NCI-H2081 treated with DMSO at 0.1 percent for 48 hours (cell line): ENCODE measurements at places on chromosomes 1 and 21.
A peak's percentile ranks its signal among the peaks of the same experiment; 100 is the strongest.

DNA sequence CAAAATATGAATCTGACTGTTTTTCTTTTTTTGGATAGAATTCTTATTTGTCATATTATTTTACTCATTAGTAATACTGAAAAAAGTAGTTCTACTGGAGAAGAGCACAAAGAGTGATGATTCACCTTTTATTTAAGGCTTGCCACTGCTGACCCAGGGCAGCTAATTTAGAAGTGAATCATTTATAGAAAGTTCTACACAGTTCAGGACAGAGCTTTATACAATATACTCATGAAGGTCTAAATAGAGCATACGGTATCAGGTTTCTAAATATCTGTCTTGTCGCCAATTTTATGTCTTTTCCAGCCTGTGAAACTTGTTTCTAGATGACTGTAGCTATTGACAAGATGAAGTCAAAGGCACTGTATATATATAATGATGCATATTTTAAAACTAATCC, 25.0 kb downstream of the GIPC2 start:
- DNase-seq: no peak

DNA sequence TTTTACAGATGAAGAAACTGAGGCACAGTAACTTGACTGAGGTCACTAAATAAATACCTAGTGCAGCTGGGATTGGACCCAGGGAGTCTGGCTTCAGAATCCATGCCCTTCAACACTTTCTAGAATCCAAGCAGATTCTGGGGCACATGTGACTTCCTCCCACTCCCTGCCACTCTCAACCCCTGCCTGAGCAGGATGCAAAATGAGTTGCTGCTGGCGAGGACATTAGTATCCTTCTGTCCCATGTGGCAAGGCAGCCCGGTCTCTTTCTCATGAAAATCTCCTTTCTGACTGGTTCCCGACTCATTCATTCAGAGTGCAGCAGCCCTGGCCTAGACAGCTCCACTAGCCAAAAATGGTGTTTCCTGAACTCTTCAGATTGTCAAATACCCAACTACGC, 28.4 kb downstream of the TNNT2 start:
- DNase-seq: no peak

DNA sequence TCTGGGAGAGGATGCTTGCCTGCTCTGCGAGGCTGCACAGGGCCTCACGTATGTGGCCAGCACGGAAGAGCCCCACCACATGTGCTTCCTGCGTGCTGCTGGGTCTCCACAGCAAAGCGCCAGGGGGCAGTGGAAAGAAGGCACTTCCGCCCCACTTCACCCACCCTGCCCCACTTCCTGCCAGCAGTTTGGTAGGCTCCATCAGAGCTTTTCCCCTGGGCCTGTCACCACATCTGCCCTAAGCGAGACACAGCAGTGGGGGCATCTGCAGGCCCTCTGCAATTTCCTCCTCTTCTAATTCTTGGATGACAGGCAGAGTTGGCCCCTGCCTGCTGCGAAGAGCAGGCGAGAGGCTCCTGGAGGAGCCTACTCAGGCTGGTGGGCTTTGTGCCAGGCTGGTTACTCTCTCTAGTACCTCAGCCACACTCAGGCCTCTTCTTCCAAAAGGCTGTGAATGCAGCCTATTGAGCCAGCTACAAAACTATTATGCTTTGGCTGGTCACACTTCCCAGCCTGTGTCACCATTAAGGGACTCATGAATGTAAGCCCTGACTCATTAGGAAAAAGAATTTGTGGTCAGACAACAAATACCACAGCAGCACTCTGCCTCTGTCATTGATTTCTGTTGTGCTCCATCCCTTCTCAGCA, 25.0 kb downstream of the CD244 start:
- DNase-seq: no peak

GRCh38 chr1:15110128-15110866, 43.2 kb upstream of the TMEM51 start:
- no peak for DNase-seq

GRCh38 chr1:155061381-155062150, 2.0 kb upstream of the EFNA4 start:
- DNase-seq: peak; percentile 48

DNA sequence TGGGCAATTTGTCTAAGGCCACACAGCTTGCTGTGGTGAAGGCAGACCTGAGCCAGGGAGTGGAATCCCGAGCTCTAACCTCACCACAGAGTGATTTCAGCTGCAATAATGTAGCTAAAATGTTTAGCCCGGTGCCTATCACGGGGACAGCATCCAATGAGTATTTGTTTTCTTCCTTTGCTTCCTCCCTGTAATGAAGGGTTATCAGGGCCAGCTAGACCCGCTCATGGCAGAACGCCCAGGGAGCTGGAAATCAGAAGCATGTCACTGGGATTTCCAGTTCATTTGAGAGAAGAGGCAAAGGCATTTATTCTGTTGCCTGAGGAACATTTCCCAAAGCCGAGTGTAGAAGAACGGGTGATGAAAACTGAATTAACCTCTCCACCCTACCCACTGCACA, 183.1 kb downstream of the ZSCAN20 start:
- DNase-seq: peak; percentile 64

- no peak for DNase-seq
Observed at GRCh38 chr1:178020968-178021640, 51.2 kb upstream of the SEC16B start.

DNA sequence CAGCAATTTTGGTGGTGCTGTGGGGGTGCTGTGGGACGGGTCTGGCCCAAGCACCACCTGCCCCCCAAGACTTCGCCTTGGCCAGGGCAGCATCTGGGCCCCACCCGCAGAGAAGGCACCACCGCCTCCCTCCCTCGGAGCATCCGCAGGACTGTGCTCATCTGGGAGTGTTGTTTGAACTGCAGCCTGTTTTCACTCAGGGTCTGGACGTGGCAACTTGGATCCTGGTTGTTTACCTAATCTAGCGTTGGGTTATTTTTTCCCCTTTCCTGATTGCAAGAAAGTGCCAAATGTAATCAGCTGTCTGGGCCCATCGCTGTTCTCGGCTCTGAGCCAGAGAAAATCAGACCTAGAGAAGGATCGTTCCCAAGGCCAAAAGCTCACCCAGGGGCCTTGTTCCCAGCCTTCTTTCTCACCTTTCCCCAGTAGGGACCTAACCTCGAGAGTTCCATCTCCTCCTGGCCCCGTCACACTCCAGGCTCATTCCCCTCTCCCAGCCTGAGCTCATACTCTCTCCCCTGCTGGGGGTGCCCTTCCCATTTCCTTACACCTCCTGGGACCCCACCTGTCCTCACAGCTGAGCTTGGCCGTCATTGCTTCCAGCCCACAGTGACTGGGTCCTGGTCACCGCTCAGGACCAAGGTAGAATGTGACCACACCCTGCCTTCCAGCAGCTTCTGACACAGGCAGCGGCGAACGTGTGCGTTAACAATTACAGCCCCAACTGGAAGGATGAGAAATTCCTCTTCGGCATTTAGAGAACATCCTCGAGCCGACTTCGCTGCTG, 72.0 kb upstream of the FAM20B start:
- DNase-seq: no peak

DNA sequence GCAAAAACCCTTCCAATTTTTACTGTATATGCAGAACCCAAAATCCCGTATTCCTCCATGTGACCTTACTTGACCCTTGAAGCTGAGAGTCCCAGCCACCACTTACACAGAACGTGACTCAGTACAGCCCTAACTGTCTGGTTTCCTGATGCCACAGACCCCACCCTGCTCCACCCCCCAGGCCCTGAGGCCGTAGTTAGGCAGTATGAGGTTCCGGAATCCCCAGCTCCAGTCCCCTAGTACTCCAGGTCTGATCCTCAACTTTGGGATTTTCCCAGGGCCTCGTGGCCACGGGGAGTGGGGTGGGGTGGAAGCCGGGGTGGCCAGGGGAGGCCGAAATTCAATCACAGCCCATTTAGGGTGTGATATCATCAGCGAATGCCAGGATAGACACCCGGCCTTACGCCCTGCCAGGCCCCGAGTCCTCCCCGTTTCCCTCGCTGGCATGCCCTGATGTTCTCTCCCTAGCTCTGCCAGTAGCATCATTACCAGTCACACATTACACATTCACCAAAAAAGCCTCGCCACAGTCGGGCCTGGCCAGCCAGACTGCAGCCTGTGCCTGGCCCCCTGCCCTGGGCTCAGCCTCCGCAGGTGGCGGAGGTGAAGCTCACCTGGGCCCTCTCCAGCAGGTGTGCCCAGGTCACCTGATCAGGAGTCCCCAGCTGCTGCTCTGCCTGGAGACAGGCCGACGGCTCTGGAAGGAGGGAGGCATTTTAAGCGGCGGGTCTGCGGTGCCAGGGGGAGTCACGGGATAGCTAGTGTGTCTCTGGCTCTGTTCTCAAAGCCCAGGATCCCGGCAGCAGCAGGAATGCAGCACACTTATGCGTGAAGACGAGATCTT, 70.8 kb downstream of the SCCPDH start:
- DNase-seq: no peak

DNA sequence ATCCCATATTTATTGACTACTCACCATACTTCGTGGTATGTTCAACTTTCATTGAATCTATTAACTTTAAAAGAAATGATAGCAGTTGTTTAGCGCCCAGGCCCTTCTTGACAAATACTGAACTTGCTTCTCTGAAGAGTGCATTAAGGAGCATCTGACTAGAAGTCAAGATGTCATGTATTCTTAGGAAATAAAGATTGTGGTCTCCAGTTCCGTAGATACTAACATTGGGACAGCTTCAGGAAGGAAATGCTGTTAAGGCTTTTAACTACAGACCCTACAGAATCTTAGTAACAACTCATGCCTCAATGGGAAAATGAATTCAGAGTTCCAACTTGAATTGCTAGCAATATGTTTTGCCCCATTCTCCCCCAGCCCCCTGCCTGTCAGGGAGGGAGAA, 14.8 kb downstream of the LYST start:
- DNase-seq: no peak

DNA sequence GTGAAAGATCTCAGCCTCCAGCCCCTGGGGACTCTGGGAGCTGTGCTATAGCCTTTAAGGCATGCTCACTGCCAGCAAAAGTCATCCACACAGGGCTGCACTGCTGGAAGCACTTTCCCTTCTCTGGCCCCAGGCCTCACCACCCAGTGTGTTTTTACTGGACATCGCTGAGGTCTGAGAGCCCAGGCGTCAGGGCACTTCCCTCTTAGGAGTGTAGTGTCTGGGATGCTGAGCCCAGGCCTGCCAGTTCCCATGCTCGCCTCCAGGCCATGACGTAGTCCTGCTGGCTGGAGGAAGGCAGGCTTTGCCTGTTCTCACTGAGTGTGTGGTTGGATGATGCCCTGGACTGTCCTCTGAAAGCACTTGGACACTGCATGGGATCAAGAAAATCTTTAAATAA, 101.2 kb downstream of the GDAP2 start:
- DNase-seq: no peak

DNA sequence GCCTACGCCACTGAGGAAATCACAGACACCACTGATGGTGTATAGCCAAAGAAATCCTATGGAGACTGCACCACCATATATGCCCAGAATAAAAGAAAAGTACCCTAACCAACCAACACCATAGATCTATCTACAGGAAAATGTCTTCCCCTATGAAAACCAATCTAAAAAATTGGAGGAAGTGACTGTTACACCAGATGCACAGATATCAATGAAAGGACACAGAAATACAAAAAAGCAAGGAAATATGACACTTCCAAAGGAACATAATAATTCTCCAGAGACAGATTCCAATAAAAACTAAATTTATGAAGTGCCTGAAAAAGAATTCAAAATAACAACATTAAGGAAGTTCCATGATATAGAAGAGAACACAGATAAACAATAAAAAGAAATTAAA, 56.8 kb upstream of the BCL10 start:
- no peak for DNase-seq

- DNase-seq: peak; percentile 69
Observed at GRCh38 chr1:169550294-169550693, 36.0 kb downstream of the F5 start.

- DNase-seq: no peak
Observed at GRCh38 chr1:223714849-223715603, 2.7 kb downstream of the CAPN2 start.

DNA sequence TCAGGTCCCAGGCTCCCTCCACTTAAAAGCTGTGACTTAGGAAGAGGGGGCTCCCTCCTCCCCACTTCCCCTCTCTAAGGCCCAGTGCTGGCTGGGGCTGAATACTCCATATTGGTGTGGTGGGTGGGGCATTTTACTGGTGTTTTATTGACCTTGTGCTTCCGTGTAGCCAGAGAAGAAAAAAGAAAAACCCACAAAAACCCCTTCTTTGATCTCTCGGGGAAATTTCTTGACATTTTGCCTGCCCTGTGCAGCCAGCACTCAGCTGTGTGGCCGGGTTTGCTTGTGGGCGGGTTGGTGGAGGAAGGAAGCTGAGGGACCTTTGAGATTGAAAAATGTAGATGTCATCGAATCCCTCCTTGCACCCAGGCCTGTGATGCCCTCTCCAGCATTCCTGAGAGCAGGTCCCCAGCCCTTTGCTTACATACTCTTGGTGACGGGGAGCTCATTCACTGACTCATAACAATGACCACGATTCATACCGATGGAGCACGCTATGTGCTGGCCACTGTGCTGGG, 24.8 kb downstream of the TNFRSF8 start:
- no peak for DNase-seq

GRCh38 chr1:14642712-14643111, 44.2 kb downstream of the KAZN start:
- no peak for DNase-seq

DNA sequence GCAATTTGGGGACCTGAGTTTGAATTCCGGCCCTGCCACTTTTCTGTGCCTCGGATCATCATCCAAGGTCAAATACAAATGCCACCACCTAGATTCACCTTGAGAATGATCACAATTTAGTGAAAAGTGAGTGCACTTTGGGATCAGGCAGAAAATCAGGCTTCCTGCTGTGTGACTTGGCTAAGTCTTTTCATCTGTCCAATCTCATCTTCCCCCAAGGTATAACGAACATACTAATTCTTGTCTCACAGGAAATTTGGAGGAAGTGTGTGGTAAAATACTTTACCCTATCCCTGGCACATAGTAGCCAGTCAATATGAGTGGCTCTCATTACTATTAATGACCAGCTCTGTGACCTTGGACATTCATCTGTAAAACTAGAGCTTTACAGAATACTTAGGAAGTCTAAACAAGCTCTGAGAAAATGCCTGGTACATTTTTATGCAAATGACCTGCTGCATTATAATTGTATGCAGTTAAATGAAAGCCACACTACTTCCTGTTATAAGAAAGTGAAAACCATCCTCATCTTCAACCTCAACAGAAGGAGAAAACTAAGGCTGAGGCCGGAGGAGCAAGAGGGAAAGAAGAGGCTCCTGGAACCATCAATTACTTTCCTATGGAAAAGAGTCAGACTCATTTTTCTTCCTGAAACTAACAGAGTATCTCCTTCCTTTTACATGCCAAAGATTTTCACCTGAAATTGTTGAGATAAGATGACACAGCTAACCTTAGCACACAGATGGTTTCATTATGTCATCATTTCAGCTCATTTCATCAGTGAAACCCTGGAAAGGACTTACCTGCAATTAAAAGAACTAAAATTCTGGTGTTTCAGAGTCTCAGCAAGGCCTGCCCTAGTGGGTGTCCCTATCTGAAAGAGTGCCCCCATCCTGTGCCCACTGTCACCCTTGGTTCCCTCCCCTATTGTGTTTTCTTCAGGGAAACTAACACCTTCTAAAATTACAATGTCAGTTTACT, 32.6 kb upstream of the RGS8 start:
- no peak for DNase-seq

GRCh38 chr1:15345705-15346345, 63.9 kb upstream of the EFHD2 start:
- DNase-seq: no peak
